ENCODE measurements at places on chromosomes 3 and 15.

GRCh38 chr15:67135494-67135893 lies 70.1 kb downstream of the SMAD3 start:
- DNase-seq, result no peak

- no peak for DNase-seq
Measured at GRCh38 chr3:68306571-68306970, 625.8 kb downstream of the TAFA4 start.

DNA sequence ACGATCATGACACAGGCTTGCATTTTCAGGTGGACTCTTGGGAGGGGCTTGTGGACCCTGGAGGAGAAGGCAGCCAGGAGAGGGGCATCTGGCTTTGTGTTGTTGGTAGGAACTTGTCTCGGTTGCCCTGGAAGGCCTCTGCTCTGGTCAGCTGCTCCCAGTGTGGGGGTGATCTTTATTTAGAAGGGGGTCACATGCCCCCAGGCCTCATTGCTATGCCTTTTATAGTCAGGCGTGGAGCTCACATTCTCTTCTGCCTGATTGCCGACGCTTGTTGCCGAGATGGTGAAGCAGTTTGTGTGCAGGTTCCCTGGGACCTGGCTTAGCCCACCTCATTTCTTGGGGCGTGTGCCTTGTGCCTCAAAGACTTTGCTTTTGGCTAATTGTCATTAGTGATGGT lies 66.6 kb downstream of the IGF1R start:
- DNase-seq, result no peak

- no peak for DNase-seq
Measured at GRCh38 chr3:179036226-179036625, 35.4 kb downstream of the ZMAT3 start.

DNA sequence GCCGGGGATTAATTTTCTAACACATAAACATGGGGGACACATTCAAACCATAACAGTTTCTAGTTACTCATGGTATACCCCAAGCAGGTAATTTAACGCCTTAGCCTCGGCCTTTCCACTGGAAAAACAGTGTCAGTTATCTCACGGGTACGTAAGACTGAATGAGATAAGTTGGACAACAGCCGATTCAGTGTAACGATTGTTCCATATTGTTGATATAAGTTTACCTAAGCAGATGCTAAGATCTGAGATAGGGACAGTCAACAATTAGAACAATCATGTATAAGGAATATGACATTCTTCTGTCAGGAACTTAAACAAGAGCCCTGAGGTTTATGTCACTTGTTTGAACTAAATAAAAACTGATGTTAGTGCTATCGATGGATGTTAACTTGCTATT lies 130.8 kb downstream of the GHSR start:
- no peak for DNase-seq

DNA sequence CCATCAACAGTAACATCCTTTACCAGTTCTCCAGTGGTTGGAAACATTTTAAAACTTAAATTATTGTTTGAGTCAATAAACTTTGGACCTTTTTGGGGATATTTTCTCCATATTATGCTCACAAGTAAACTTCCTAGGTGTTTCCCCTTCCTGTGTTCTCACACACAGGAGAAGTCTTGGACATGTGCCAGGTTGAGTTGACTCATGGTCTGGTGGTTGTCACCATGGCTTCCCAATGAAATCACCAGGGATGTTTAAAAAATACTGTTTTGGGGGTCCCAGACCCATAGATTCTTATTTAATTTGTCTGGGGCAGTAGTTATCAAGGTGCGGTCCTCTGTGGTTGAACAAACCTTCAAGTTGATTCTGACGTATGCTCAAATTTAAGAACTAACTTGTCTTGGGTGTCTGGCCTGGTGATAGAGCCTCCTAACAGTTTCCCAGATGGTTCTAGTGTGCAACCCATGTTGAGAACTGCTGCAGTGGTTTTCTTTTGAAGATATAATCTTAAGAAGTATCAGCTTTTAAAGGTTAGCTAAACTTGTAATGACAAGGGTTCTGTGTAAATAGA lies 291.8 kb downstream of the EDEM1 start:
- DNase-seq, result no peak

- DNase-seq, result no peak
Measured at GRCh38 chr15:90049030-90049429, 47.9 kb downstream of the ZNF710 start.

GRCh38 chr15:53437366-53437765 lies 322.1 kb downstream of the WDR72 start:
- DNase-seq, result no peak

- DNase-seq, result no peak
Measured at GRCh38 chr15:40407330-40407990, 1.9 kb downstream of the IVD start.

- DNase-seq, result no peak
Measured at GRCh38 chr15:57298843-57299550, 77.3 kb upstream of the CGNL1 start.

DNA sequence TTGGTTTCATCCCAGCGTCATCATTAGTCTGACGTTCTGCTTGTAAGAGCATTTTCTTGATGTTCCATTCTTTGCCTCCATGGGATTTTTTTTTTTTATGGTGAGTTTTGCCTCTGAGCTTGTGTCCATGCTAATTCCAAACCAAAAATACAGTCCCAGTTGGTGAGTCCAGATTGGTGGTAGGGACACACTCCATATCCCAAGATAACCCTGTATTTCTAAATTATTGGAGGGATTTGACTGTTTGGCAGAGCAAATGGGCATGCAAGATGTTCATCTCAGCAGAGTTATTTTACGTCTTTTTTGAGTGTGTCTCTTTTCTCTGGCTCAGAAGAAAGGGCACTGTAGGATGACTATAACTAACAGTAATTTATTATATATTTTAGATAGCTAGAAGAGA lies 526.8 kb upstream of the CFAP20DC start:
- DNase-seq, result no peak

DNA sequence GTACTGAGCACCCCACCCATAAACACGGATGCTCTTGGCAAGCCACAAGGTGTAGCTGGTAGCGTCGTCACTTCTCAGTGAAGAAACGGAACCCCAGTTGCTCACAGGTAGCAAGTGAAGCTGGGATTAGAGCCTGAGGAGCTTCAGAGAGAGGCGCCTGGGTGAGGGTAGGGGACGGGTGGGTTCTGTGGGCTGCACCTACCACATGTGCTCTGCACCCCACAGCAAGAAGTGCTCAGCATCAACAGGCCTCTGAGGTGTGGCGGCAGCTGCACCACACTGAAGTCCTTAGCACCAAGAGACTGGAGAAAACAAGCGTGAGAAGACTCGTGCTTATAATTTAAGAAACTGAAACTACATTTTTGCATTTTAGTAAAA lies 9.8 kb downstream of the MAP6D1 start:
- no peak for DNase-seq

GRCh38 chr3:135075157-135075556 lies 280.1 kb downstream of the EPHB1 start:
- no peak for DNase-seq

- no peak for DNase-seq
Measured at GRCh38 chr15:88385078-88385700, 82.0 kb downstream of the MRPL46 start.

DNA sequence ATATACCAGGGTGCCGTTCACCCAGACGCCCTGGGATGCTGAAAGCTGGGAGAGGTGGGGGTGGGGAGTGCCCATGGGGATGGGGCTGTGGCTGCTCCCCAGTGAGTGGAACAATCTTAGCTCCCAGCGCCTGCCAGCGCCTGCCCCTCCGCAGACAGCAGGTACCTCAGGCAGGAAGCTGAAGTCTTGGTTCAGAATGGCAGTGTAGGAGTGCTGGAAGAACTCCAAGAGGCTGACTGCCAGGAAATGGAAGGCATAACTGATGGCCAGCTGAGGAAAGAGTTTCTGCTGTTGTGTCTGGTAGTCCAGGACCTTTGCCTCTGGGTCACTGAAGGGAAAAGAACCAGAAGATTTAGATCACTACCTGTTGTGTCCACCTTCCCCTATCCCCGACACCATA lies 8.4 kb downstream of the ACOX2 start:
- DNase-seq, result peak; percentile 61

GRCh38 chr3:182083112-182083511 lies 371.4 kb downstream of the SOX2 start:
- DNase-seq, result no peak

DNA sequence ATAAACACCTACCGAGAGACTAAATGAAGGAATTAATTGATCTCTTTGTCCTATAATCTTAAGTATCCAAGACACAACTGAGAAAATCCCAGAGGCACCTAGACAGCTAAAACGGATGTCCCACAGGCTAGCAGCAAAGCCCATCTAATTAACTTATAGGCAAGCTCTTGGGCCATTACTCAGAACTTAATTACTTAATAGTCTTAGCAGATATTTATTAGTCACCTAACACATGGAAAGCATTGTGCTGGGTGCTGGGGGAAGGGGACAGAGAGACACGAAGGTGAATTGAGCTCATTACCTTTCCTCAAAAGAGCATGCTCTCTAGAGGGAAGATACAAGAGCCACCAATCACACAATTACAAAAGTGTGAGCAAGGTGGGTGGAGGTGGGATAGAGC lies 189.8 kb upstream of the PROK2 start:
- DNase-seq, result no peak

- peak; percentile 63 for DNase-seq
Measured at GRCh38 chr3:94115482-94115881, 52.6 kb downstream of the NSUN3 start.

- DNase-seq, result no peak
Measured at GRCh38 chr15:49490966-49491365, 67.9 kb downstream of the FGF7 start.

DNA sequence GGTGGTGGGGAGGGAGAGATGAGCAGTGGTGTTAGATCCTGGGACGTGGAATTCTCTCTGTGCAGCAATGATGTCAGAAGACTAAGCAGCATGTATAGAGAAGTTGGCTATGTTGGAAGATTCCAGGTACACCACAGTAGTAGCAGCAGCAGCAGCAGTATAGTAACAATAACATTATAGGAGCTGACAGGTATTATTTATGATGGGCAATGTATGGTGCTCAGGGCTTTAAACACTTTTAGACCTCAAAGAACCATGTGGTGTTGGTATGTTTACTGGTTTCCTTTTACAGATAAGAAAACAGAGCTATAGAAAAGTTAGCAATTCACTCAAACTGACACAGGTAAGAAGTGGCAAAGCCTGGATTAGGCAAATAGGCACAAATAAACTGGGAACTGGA lies 103.9 kb downstream of the CCNL1 start:
- DNase-seq, result no peak

All from cerebellum (tissue), 4 donors.